ENCODE measurements at places on chromosomes 16 and 17.

DNA sequence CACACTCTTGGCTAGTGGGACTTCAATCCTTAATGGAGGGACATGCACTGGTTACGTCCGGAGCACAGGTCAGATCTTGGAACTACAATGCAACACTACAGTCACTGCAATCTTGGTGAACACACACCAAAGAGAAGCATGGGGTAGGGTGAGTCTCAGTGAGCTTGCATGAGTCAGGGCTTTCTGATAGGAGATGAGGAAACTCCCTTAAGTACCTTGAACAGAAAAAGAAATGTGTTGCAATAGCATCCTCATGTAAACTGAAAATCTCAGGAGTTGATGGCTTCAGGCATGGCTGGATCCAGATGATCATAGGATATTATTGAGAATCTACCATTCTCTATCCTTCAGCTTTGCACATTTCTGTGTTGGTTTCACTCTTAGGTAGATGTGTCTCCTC is 54.1 kb downstream of the CES1 start:
- DNase-seq: no peak

DNA sequence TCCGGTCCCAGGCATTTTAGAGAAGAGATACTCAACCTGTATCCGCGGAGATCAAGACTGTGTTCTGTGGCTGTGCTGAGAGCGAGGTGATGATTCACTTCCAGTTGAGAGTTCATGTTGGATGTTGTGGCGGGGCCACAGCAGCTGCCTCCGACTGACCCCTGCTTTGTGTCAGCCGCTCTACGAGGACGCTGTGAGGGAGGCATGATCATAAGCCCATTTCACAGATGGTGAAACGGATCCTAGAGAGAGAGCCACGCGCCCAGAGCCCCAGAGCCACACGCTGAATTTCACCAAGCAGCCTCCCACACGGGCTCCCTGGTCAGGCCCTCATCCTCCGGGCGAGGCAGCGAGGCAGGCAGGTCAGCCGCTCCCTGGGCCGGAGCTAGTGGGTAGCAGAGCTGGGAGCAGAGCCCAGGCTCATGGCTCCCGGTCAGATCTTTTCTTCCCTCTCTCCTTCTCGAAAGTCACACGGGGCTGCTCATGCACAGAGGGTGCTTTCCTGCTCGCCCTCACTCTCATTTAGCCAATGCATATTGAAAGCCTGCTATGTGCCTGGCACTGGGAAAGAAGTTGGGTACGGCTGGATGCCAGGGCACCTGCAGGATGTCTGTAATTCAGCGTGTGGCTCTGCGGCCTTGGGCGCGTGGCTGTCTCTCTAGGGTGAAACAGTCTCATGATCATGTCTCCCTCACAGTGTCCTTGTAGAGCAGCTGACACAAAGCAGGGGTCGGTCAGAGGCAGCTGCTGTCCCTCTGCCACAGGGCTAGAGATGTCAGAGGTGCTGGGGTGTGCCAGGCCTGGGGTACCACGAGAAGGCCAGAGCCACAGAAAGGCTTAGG is 155.6 kb upstream of the CHMP6 start:
- no peak for DNase-seq

GRCh38 chr17:72423286-72423589 is 302.4 kb downstream of the SOX9 start:
- DNase-seq: no peak

- no peak for DNase-seq
Measured at GRCh38 chr16:21075252-21075651, 75.4 kb downstream of the DNAH3 start.

GRCh38 chr17:8016632-8017424 is 14.4 kb downstream of the GUCY2D start:
- DNase-seq: no peak

GRCh38 chr17:48012151-48012520 is 25.5 kb downstream of the COPZ2 start:
- peak; percentile 25 for DNase-seq

- no peak for DNase-seq
Measured at GRCh38 chr17:14150619-14151018, 81.3 kb downstream of the COX10 start.

DNA sequence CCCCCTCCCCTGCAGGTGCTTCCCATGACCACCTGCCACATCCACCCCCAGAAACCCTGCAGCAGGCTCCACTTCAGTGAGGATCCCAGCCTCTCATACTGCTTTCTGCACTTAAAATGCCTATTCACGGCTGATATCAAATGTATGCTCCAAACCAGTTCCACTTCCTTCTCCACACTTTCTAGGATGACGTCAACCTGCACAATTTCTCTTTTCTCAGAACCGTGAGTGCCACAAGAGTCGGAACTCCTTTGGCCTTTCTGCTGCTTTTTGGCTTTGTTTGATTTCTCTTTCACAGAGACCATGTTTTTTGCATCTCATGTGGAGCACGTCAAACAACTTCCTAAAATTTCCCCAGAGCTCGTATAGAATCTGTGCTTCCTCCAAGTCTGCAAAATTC is 378.8 kb upstream of the TNRC6C start:
- DNase-seq: no peak

GRCh38 chr16:8622315-8622656 is 788 bp downstream of the METTL22 start:
- DNase-seq: no peak

DNA sequence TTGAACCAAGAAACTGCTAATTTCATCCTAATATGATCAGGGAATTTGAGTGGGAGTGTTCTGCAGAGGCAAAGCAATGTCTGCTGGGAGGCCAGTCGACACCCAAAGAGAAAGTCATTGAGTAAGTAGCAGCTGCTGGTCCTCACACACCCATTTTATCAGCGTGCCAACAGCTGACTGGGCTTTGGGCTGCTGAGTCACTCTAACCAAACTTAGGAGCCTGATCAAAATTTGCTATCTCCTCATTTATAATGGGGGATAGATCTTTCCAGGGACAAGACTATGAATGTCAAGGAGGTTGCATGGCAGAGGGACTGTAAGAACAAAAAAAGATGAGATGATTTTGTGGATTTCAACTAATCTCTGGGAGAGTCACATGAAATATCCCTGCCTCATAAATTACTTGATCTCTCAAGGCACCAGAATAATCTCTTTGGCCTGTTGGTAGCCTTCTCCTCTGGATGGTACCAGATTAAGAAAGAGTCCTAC is 32.9 kb downstream of the CPSF4L start:
- DNase-seq: peak; percentile 33

- no peak for DNase-seq
Measured at GRCh38 chr16:17311333-17312093, 159.2 kb downstream of the XYLT1 start.

GRCh38 chr17:80908776-80909175 is 82.9 kb upstream of the CHMP6 start:
- no peak for DNase-seq

- DNase-seq: no peak
Measured at GRCh38 chr16:81883235-81883634, 104.1 kb downstream of the PLCG2 start.

DNA sequence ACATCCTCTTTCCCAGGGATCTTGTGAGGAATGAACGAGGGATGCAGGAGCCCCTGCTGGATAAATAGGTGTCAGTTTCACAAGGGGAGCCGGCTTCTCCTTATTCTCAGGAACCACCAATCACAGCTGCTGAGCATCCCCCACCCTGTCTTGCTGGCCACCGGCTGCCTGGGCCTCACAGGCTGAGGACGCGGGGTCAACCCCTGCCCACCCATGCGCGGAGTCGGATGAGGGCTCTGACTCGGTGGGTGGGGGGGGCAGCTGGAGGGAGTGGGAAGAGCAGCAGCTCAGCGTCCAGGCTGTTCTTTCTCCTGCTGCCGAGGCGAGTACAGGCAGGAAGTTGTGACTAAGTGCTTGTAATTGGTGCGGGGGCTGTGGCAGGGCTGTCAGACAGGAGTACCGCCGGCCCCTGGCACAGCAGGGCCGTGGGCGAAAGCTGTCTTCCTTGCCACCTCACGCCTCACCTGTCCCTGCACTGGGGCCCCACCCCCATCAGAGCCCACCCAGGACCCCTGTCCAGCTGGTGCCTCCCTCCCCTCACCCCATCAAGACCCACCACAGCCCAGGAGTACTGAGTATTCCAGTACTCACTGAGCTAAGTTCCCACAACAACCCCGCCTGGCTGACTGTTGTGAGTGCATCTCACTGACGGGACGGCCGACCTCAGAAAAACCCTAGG is 11.0 kb upstream of the DPEP1 start:
- no peak for DNase-seq

DNA sequence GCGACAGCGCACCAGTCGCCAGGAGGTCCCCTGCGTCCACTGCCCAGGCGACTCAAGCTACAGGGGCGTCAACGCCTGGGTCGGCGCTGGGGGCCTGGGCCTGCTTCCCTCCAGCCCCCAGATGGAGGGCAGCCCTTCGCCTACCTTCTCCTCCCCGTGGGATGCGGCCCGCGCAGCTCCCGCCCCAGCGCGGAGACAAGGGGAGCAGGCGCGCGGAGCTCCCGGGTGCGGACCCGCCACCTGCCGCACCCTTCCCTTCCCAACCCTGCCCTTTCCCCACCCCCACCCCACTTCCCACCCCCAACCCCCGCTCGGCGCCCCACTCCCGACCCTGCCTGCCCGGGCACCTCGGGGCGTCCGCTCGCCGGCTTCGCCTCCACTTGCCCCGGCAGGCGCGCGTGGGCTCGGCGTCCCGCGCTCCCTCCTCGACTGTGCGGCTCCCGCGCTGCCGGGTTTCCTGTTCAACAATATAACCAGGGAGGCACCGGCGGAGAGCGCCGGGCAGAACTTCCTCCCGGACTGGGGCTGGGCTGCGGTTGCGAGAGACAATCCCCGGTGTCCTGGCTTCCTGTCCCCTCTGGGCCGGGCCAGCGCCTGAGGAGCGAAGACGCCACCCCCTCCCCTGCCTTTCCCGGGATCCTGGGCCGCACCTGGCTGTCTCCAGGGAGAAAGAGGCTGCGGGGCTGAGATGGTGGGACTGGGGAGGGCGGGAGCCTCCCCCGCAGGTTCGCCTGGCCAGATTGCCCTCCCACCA is at the start of gene ARHGAP27:
Gene ARHGAP27, minus strand, starts transcription at position 466 of the 754 bp plus-strand sequence. CDS start 2,591 bp downstream, outside the sequence.
- DNase-seq: peak; percentile 65

DNA sequence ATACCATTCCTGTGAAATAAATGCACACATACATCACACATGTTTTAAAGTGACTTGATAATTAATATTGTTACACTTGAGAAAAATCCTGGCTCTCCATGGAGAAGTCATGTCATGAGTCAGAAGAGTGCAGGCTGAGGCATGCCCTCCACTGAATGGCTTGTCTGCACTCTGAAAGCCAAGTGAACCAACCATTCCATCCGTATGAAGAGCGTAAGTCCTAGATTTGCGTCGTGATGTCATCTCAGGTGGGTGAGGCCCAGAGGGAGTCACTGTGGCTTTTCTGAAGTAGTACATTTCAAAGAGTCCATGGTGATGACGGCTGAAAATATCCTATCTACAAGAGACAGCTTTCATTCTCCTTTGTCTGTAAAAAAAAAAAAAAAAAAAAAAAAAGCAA is 83.5 kb upstream of the IRX5 start:
- DNase-seq: peak; percentile 38

DNA sequence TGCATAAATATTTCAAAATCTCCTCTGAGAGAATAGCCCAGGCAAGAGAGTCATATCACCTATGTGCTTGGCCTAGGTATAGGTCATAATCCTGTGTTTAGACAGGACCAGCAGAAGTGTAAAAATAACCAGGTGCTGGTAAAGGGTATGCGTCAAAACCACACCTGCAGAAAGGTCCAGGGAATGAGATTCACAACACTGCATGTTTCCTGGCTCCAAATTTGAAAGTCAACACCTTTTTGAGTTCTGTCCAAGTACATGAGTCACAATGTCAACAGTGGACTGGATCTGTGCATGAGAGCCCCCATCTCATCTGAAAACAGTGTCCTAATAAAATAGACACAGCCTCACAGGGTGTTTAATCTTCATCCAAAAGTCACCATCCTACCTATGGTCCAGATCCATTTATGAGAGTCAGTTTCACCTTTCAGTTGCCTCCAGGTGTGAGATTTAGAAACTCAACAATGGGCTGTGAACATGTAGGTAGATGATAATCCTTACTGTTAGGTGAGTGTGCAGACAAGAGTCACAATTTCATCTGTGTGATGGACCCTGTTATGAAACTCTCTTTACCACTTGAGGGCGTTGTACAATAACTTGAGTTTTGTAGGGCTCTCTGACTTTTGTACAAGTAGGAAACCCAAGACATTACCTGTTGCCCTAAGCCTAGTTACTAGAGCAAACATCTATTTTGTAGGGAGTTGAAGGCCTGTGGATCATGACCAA is 2100.7 kb downstream of the TP53TG3F start:
- DNase-seq: peak; percentile 19

DNA sequence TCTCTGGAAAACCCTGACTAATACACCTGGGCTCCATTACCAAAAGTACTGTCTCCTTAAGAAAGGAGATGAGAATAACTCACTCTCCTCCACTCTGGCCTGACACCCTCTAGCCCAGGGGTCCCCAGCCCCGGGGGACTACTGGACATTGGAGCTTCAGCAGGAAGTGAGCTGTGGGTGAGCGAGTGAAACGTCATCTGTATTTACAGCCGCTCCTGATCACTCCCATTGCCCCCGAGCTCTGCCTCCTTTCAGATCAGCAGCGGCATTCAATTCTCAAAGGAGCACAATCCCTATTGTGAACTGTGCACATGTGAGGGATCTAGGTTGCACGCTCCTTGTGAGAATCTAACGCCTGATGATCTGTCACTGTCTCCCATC is 126.3 kb upstream of the TNRC6C start:
- no peak for DNase-seq

DNA sequence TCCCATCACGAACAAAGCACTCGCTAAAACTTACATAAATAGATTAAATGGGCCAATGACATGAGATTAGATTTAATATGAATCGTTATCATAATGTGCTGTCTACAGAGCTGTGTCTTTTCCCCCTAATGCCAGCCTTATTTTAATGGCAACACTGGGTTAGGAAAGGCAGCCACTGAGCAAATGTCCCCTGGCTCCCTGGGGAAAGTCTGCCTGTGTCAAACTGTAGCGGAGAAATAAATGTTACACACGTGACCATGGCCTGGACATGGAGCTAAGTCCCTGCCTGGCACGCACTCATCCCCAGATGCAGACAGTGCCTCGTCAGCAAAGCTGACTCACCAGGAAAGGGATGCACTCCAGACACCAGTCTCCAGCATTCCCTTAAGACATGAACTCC is 61.3 kb upstream of the SDK2 start:
- no peak for DNase-seq

- no peak for DNase-seq
Measured at GRCh38 chr17:78238823-78239488, 7.5 kb downstream of the TMEM235 start.

- no peak for DNase-seq
Measured at GRCh38 chr16:84631153-84631466, 13.2 kb upstream of the COTL1 start.
